Mucosa of descending colon (tissue), 3 donors: ENCODE measurements at places on chromosomes 12 and 14. TPM values are rescaled to one million over a fixed set of nuclear protein-coding genes. Genes with fewer than 3 reads are reported as not detected.

LBHD2 gene
- not detected for total RNA-seq

ABCC9 gene
- total RNA-seq, result 60.6 TPM

TCP11L2 gene
- total RNA-seq, result 44.8 TPM

INHBC gene
- total RNA-seq, result not detected

P2RX2 gene
- total RNA-seq, result 0.32 TPM

KCNMB4 gene
- total RNA-seq, result 1.0 TPM

IL31 gene
- not detected for total RNA-seq

EML5 gene
- total RNA-seq, result 1.4 TPM

RPGRIP1 gene
- 0.20 TPM for total RNA-seq

RASSF8 gene
- total RNA-seq, result 3.2 TPM

PTPN21 gene
- total RNA-seq, result 44.7 TPM

C14orf180 gene
- total RNA-seq, result 0.61 TPM

GALNT9 gene
- total RNA-seq, result 0.43 TPM

EPYC gene
- not detected for total RNA-seq

PMCH gene
- not detected for total RNA-seq

STX2 gene
- total RNA-seq, result 1.6 TPM

VTI1B gene
- total RNA-seq, result 162 TPM

ERP29 gene
- 108 TPM for total RNA-seq

TAS2R42 gene
- total RNA-seq, result not detected

BMP4 gene
- total RNA-seq, result 15.6 TPM

CHST11 gene
- 15.2 TPM for total RNA-seq

RND1 gene
- 2.4 TPM for total RNA-seq

SOAT2 gene
- total RNA-seq, result not detected

RNASE7 gene
- total RNA-seq, result 0.32 TPM

KRT83 gene
- total RNA-seq, result not detected

PRB3 gene
- not detected for total RNA-seq

SDS gene
- 3.9 TPM for total RNA-seq

IFI27L1 gene
- 29.9 TPM for total RNA-seq

TEX52 gene
- total RNA-seq, result not detected

KRT6C gene
- not detected for total RNA-seq

HNRNPC gene
- total RNA-seq, result 312 TPM

PPM1H gene
- 6.1 TPM for total RNA-seq

IGFBP6 gene
- 10.0 TPM for total RNA-seq

SYCP3 gene
- total RNA-seq, result 0.07 TPM

SERPINA10 gene
- 0.34 TPM for total RNA-seq

NR1H4 gene
- total RNA-seq, result 9.4 TPM

IAPP gene
- not detected for total RNA-seq

GALNT6 gene
- total RNA-seq, result 20.6 TPM

VIPAS39 gene
- 23.1 TPM for total RNA-seq

RHOJ gene
- total RNA-seq, result 3.3 TPM

FAM90A1 gene
- not detected for total RNA-seq

CELA1 gene
- total RNA-seq, result not detected

RD3L gene
- not detected for total RNA-seq

DNAI7 gene
- total RNA-seq, result 1.0 TPM

INSM2 gene
- total RNA-seq, result not detected

PELI2 gene
- 30.8 TPM for total RNA-seq

KLRG1 gene
- total RNA-seq, result 1.1 TPM

KERA gene
- not detected for total RNA-seq

RNF212B gene
- not detected for total RNA-seq

ACVR1B gene
- 95.7 TPM for total RNA-seq

GLT8D2 gene
- total RNA-seq, result 4.4 TPM

ZNF26 gene
- 13.4 TPM for total RNA-seq

TESPA1 gene
- total RNA-seq, result 0.75 TPM

PCED1B gene
- total RNA-seq, result 2.9 TPM

COCH gene
- total RNA-seq, result 1.6 TPM

NUAK1 gene
- 4.9 TPM for total RNA-seq

MFAP5 gene
- 10.7 TPM for total RNA-seq

ACOT4 gene
- 4.6 TPM for total RNA-seq

KRT72 gene
- total RNA-seq, result not detected
